ENCODE measurements at places on chromosomes 16 and 17.

GRCh38 chr17:73118951-73119391 lies 26.5 kb upstream of the SLC39A11 start:
- DNase-seq, result no peak

DNA sequence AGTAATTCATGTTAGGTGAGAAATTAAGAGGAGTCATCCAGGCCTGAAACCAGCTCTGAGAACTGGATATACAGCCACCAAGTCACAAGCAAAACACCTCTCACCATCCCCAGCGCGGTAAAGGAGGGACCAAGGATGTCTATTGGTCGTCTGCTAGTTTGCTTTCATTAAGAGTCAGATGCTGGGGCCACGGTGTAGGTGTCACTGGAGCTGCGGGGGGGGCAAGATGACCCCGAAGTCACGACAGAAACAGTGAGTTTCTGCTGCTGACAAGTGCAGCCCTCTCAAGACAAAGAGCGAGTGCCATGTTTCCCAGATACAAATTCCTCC lies 790 bp downstream of the NCBP3 start:
- peak; percentile 40 for DNase-seq

DNA sequence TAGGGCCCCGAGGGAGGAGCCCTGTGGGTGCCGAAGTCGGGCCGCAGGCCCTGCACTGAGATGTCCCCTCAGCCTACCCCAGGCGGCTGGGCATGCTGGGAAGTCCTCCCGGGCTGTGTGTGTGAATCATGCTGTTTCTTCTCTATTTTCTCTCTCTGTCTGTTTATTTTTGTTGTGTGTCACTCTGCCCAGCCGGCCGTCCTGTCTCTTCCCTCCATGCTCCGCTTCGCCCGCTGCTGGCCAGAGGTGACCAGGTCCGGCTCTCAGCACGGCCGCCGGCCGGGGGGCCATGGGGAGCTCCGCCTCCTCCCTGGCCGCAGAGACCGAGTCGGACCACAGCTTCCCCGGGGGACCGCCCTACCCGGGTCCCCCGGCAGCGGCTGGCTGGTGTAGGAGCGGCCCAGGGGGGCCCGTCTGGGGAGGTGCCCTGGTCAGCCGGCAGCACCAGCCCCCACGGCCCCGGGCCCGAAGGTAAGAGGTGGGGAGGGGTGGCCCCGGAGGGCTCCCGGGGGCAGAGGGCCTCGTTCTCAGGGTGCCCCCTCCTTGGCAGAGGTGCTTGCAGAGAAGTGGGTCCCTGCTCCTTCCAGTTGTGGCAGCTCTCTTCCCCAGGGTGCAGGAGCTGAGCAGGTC lies 12.5 kb downstream of the CAPN15 start:
- no peak for DNase-seq

DNA sequence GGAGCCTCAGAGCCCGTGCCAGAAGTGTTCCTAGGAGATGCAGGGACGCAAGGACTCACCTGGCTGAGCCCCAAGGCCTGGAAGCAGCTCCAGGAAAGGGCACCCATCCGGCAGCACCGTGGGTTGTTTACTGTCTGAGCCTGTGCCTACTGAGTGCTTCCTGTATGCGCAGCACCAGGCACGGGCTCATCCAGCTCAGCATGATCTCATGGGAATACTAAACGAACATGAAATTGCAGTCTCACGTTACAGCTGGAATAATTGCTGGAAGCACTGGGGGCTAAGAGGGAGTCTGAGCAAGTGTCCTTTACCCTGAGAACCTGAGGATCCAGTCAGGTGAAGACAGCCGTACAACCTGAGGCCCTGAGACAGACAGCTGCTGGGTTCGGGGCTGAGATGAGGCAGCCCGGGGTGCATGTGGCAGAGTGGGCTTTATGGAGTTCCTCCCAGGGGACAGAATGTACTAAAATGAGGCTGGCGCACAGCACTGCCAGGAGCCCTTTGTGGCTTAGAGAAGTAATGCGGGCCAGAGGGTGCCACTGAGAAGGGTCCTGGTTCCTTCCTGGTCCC lies 5.4 kb downstream of the CTRL start:
- no peak for DNase-seq

GRCh38 chr16:66479661-66480264 lies 52.7 kb downstream of the BEAN1 start:
- DNase-seq, result no peak

- DNase-seq, result no peak
These were observed 558.6 kb upstream of the CDH5 start for GRCh38 chr16:65807858-65808257.

- DNase-seq, result no peak
These were observed 51.3 kb downstream of the MEAK7 start for GRCh38 chr16:84453061-84453752.

DNA sequence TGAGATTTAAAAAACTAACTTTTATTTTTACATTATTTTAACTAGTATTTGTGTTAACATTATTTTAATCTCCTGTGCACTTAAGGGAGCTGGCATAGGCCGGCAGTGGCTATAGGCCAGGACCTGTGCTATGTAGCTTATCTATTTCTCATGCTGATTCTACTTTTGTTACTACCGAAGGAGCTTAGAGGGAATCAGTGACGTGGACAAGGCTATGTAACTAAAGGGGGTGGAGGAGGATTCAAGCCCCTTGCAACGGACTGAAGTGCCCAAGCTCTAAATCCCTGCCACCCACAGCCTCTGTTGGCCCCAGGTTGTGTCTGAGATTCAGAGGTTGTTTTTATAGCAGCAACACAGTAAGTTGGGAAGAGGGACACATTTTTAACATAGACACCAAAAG lies 356.4 kb downstream of the WWOX start:
- no peak for DNase-seq

GRCh38 chr16:86951831-86952598 lies 365.2 kb downstream of the C16orf95 start:
- no peak for DNase-seq

GRCh38 chr17:2595716-2596115 lies 2.3 kb downstream of the PAFAH1B1 start:
- DNase-seq, result no peak

DNA sequence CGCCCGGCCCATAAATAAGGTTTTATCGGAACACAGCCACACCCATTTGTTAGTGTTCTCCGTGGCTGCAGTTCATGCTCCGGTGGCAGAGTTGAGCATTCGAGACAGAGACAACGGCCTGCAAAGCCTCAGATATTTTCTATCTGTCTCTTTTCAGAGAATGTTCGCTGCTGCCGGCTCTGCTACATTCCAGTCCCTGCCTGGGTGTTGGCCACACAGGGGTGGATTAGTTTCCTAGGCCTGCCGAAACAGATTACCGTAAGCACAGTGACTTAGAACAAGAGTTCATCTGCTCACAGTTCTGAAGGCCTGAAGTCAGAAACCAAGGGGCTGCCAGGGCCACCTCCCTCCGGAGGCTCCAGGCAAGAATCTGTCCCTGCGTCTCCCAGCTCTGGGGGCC lies 19.1 kb upstream of the GSG1L start:
- no peak for DNase-seq

DNA sequence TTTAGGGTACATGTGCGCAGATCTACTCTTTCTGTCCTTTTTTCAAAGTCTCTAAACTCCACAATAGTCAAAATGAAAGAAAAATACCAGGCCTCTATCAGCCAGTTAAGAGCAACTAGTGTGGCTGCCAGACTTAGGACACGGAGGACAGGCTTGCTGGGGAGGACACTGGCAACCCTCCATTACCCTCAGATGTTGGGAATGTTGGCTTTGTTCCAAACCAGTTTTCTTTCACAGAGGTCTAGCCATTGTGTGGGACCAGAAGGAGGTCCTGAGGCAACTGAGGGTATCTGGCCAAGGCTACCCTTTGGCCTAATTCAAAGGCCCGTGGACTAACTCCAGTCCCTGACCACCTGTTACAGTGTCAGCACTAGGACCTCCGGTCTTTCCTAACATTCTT lies 51.2 kb upstream of the MED9 start:
- DNase-seq, result no peak

DNA sequence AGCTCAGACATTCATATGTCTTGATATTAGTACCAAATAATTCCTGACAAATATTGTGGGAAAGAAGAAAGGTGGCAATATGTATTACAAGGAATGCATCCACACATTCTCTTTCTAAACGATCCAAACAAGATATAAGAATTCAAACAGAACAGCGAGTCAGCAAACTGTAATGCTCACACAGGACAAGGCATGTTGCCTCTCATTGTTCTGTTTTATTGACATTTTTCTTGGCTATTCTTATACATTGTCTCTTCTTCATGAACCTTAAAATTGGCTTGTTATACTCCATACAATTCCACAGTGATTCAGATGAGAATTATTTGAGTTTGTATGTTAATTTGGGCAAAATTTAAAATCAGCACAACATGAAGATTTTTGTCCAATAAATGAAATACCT lies 189.1 kb downstream of the HS3ST3B1 start:
- no peak for DNase-seq

- DNase-seq, result no peak
These were observed 25.2 kb upstream of the PHB1 start for GRCh38 chr17:49439673-49440571.

DNA sequence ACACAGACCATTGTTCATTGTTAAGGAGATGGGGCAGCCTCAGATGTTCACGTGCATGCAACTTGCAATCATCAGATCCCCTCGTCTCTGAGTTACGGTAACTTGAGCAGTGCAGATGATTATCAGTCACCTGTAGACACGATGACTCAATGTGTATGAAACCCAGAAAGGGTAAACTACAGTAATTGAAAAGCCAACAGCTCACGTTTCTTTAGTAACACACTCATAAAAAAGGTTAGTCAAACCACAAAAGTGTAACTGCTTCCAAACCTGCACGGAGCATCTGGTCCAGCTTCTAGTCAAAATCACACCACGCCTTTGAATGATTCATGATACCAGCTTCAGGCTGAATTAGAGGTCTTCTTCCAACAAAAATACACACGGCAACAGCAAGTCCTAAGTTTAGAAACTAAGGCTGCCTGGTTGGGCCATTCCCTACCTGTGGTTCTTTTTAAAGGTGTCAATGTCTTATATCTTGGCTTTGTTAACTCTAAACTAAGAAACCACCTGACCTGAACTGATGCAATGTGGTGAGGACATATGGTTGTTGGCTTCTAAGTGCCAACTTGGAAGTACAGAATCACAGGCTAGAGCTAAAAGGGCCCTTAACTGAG lies 32.3 kb downstream of the GRB7 start:
- DNase-seq, result peak; percentile 45

DNA sequence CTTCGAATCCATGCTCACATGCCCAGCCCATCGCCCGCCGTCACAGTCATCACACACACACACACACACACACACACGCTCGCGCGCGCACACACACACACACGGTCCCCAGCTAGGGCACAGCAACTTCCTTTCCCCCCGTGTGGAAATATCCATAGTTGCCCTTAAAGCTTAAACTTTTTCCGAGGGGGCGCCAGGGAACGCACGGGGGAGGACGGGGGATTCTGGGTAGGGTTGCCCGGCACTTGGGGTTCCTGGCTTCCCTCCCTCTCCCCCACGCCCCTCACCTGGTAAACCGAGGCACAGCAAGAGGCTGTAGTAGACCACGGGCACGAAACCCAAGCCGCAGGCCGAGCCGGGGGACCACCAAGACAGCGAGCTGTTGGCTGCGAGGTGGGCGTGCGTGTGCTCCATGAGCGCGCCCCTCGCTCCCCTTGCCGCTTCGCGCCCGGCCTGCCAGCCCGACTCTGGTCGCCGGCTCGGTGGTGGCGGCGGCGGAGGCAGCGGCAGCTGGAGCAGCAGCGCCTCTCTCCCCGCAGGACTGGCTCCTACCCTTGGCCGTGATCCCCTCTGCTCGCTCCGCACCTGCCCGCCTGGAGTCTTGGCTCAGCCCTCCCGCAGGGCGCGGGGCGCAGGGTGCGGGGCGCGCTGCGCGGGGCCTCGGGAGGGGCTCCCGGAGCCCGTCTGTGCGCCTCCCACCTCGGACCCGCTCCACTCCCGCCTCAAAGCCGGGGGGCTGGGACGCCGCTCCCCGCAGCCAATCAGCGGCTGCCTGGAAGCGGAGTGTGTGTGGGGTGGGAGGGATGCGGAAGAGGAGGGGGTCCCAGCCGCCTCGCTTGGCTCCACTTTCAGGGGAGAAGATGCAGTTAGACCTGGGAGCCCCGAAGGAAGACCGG lies at the start of gene GPR139:
Gene GPR139, minus strand, starts transcription at position 688 of the 896 bp plus-strand sequence. Its CDS starts 274 bp downstream, at position 414.
- no peak for DNase-seq

GRCh38 chr17:37094391-37094790 lies 145.6 kb downstream of the AATF start:
- no peak for DNase-seq

DNA sequence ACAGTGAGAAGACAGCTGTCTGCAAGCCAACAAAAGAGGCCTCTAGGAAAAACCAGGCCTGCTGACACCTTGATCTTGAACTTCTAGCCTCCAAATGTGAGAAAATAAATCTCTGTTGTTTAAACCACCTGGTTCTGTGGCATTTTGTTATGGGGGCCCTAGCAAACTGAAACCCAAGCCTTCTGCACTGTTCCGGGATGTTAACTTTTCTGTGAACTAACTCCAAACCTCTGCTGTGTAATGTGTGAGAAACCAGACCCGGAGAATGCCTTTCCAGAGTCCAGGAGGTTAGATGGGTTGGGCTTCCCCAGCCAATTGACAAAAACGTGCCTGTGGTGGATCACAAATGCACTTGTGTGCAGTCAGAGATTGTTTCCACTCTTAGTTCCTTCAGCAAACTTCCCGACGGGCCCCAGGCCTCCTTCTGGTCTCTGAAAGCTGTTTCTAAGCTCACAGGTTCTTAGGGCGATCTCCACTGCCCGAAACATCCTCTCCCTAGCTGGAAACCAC lies 13.6 kb upstream of the GGA2 start:
- DNase-seq, result no peak
